Urothelium cell line (cell line): ENCODE measurements at places on chromosomes 3 and 15.

GRCh38 chr15:66038387-66039116 lies 169.3 kb downstream of the RAB11A start:
- no peak for DNase-seq

DNA sequence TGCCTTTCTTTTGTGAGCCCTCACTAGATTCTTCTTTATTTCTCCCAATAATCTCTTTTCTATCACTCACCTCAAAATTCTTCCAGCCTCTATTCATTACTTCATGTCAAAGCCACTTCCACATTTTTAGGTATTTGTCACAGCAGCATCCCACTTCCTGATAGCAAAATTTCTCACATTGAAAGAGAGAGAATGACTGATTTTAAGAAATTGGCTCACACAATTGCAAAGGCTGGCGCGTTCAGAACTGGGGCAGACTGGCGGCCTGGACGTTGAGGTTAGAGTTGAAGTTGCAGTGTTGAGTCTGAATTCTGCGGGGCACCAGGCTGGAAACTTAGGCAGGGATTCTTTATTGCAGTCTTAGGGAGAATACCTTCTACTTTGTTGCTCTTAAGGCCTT lies 117.9 kb downstream of the LRRC28 start:
- no peak for DNase-seq

DNA sequence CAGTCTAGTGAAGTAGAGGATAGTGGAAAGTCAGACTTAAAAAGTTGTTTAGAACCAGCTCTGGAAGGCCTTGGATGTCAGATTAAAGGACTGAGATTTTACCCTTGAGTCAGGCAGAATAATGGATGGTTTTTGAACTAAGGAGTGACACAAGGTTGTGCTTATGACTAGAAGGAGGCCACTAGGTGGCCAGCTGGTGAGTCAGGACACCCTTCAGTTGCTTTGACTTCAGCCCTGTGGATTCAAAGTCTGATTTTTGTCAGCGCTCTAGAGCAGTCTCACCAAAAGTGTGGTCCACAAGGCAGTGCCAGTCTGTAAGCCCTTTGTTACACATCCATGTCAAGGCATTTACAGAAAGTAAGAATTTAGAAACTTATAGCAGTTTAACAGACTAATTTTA lies 3.8 kb upstream of the GABPB1 start:
- DNase-seq: peak; percentile 37

- no peak for DNase-seq
Observed at GRCh38 chr3:139358841-139359562, 15.2 kb downstream of the MRPS22 start.

- no peak for DNase-seq
Observed at GRCh38 chr3:135103917-135104316, 308.9 kb downstream of the EPHB1 start.

GRCh38 chr15:40948706-40949473 lies 4.4 kb upstream of the CHAC1 start:
- DNase-seq: no peak

GRCh38 chr3:148084931-148085330 lies 612.8 kb upstream of the AGTR1 start:
- no peak for DNase-seq

- DNase-seq: no peak
Observed at GRCh38 chr15:98138910-98139309, 178.4 kb downstream of the ARRDC4 start.

DNA sequence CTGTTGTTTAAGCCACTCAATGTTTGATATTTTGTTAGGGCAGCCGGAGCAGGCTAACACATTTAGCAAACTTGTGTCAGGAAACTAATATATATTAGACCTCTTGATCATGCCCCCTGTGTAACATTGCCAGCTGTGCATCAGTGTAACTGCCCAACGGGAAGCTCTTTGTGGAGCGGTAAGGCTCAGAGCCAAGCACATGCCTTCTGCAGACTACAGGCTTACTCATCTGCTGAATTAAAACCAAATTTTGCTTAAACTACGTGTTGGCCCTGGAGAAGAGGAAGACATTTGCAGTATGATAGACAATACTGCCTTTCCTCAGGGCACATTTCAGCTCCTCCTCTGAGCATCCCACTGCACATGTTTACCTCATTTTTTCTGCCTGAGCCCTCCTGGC lies 50.5 kb upstream of the KCNMB2 start:
- no peak for DNase-seq

DNA sequence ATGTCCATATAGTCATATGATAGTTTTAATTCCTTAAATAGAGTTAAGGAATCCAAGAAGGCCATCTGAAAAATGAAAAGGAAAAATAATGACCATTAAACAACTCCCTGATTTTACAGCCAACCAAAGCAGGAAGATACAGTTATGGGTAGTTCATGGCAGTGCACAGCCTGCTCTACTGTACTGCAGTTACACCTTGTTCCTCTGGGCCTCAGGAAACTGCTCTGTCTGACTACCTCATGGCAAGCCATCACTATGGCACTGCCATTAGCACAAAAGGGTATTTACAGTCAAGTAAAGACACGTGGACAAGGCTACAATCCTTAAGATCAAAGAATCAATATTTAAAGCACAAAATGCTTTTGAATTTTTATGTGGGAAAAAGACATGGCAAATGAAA lies 19.5 kb downstream of the SECISBP2L start:
- DNase-seq: no peak

GRCh38 chr3:16463914-16464313 lies 49.6 kb downstream of the RFTN1 start:
- no peak for DNase-seq

GRCh38 chr3:67943546-67943945 lies 289.1 kb upstream of the SUCLG2 start:
- DNase-seq: no peak

DNA sequence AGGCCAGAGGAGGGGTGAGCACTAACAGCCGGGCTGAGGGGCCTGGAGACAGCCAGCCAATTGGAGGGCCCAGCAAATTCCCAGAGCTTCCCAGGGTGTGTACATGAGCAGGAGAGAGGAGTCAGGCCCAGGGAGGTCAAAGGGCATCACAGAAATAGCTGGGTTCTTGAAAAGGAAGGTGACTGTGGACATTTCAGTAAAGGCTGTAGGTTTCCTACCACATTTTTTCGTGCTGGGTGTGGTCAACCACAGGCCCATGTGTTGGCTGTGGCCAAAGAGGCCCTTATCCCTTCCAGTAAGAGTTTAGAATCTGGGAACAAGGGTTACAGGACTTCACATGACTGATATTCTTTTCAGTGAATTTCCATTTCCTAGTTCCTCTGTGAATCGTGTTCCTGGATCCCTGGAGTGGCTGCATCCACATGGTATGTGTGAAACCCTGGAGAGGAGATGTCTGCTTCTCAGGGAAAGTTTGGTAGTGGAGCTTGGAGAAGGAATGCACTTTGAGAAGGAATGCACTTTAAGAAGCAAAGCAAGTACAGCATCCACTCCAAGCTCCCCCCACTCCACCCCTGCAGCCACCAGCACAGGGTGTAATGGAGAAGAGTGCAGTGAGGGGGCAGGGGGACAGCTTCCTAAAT lies 73.2 kb upstream of the HEG1 start:
- DNase-seq: peak; percentile 63

GRCh38 chr3:143478115-143478693 lies 358.6 kb downstream of the CHST2 start:
- DNase-seq: no peak

DNA sequence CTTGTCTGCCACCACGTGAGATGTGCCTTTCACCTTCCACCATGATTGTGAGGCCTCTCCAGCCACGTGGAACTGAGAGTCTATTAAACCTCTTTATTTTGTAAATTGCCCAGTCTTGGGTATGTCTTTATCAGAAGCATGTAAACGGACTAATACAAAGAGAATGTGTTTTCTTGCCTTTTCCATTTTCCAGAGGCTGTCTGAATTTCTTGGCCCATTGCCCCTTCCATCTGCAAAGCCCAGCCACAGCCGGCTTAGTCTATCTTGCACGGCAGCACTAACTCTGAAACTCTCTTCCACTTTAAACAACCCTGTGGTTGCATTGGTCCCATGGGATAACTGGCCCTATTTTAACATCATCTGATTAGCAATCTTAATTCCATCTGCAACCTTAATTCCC lies 215.3 kb downstream of the LRTM1 start:
- DNase-seq: no peak
